AG09319 (cell line): ENCODE measurements at places on chromosomes 5 and 9.

DNA sequence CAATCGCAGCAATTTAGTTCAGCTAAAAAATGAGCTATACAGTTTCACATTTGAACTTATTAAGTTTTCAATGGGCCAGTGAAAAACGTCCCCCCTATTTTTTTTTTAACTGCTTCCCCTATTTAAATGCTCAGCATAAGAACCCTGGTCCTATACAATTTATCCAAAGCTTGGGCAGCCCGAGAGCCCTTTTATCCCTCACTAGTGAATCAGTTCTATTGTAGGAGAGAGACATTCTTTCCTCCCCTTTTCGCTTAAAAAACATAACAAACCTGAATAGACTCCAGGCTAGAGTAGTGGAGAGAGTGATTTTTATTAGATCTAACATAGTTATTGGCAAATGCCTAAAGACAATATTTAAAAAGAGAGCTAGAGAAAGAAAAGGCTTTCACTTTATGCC is 1.4 kb downstream of the LIX1 start:
- DNase-seq: no peak

DNA sequence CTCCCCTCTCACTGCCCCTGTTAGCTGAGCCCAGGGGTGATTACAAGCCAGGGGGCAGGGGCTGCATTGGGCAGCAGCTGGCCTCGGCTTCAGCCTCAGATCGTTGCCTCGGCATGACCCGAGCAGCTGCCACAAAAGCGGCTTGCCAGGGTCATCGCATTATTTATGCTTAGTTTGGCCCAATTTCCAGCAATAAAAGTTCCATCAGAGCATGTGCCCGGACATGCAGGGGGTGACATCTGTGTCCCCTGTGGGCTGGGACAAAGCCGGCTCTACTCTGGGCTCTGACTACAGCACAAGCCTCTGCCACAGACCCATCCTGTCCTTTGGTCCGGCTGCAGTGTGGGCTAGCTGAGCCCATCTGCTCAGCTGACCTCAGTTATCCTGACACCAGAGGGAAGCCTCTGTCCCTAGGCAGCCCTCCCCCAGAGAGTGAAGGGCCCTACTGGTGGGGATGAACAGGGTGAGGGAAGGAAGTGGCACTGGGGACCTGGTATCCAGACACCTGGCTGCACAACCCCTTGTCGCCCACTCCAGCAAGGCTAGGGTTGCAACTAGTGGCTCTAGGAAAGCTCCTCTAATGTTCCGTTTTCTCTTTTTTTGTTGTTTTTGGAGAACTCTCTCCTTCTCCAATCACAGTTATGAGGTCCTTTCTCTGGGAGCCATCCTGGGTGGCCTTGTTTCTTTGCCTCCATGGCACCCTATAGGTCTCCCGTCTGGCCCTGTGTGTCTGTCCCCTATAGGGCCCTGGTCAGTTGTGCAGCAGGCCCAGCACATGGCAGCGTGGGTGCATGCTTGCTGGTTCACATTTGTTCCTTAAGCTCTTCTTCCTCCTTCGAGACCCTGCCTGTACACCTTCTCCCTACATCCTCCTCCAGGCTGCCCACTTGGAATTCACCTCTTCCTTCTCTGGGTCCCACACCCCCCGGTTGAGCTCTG is 13.3 kb upstream of the GADD45G start:
- DNase-seq: no peak

DNA sequence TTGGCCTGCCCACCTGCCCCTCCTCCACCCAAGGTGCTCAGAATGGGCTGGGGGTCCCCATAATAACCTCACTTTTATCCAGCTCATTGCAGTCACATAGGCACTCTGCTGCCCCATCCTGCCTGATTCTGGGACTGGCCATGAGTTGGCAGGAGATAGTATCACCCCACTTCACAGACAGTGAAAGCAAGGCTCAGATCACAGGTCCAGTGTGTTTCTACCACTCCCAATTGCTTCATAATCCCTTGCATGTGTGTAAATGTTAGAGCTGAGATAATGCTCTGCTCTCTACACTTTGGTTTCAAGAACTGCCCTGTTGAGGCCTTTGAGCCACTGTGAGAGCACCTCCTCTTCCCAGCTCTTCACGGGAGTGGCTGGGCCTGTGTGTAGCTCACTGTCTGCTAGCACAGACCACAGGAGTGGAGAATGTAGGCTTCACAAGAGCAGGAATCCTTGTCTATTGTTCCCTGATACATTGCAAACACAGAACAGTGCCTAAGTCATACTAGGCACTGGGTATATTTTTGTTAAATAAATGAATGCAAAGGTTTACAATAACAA is 8.4 kb downstream of the PCYOX1L start:
- DNase-seq: no peak

GRCh38 chr9:127626752-127627493 is 14.8 kb downstream of the STXBP1 start:
- no peak for DNase-seq

DNA sequence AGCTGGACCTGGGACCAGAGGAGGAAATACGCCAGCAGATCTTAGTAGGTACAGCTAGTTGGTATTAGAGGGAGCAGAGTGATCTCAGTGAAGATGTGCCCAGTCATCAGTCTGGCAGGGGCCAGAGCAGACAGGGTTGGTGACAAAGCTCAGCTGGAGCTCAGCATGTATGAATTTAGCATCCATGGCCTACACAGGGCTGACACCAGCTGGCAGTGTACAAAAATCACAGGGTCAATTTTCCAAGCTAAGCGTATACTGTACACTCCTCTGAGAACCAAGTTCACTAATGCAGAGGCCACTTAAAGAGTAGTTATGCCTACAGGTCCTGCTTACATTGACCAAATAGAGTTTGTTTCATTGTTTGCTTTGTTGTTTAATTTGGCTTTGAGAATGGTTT is 146.6 kb downstream of the SLC24A2 start:
- DNase-seq: no peak

GRCh38 chr5:3385991-3386519 is 209.6 kb upstream of the IRX1 start:
- no peak for DNase-seq

DNA sequence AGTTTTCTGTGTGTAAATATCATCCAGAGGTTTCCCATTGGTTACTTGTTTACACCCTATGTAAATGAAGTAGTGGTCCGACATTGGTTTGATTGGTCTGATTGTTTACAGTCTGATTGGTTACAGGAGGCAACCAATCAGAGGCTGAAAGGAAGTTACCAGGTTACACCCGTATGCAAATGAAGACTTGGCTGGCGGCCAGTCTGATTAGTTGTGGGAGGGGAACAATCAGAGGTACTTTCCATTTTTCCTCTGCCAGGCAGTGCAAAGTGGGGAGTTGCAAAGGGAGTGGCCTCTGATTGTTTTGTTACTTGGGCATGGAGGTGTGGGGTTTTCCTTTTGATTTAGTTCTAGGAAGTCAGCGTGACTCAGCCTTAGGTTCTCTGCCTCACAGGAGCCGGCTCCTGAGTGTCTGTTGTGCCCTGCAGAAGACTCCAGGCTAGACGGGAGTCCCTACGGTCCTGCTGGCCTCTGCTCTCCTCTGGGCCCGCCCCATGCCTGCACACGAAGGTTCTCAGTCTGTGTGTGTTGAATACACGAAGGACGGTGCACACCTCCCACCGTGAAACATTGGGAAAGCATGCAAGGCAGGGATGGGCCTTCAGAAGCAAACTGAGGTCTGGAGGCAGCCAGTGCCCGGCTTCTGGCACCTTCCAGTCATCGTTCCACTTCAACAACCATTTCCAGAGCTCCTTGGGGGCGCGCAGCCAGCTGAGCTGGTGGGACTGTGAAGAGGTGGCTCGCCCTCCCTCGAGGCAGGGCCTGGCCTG is 42.9 kb downstream of the OLFM1 start:
- DNase-seq: no peak

- no peak for DNase-seq
Measured at GRCh38 chr5:90586469-90586868, 27.9 kb downstream of the ADGRV1 start.

GRCh38 chr5:94281236-94281801 is 337.1 kb downstream of the KIAA0825 start:
- no peak for DNase-seq

GRCh38 chr9:107635803-107636174 is 146.2 kb upstream of the KLF4 start:
- no peak for DNase-seq

DNA sequence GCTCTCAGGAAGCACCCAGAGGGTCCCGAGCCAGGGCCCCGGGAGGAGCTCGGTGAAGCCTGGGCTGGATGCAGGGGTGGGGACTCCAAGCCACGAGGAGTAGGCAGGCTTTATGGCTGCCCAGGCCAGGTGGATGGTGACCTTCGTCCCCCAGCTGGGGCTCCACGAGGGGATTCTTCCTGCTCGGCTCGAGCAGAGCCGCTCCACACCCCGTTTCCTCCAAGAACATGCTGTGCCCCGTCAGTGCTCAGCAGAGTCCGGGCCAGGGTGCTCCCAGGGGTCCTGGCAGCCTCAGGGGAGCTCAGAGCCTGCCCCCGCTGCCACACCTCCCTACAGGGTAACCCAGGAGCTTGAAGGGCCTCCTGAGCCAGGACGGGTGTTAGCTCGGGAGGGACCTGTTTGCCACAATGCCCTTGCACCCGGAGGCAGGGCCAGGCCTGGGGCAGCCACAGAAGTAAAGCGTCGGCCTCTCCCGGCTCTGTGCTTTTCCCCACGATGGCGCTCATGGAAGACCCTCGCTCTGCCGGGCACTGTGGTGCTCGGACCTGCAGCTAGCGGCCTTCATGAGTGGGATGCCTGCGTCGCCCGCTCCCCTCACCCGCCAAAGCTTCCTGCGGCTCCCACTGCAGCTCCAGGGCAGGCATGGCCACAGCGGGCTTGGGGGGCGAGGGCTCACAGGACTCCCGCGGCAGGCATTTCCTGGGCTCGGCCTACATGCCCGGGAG is 86.8 kb downstream of the KCNT1 start:
- DNase-seq: no peak

DNA sequence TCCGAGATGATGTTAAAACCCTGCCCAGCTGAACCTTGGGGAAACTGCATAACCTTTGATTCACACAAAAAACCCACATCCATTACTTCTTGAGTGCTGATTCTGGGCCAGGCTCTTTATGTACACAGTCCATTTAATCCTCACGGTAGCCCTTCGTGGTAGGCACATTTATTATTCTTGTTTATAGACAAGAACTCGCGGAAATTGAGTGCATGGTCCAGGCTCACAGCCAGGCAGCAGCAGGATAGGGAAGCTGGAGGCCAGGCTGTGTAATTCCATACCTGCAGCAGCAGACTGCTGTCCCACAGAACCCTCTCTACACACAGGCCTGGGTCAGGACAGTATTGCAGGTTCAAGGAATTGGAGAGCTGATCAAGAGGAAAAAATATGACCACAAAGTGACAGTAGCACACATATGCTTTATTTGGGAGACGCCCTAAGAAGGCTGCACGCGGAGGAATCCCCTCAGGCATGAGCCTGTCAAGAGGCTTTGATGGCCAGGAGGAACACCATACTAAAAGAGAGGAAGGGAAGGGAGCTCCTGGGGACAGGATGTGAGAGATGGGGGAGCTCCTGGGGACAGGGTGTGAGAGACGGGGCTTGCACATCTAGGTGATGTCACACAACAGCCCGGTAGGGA is 28.4 kb upstream of the FAM120A start:
- no peak for DNase-seq

DNA sequence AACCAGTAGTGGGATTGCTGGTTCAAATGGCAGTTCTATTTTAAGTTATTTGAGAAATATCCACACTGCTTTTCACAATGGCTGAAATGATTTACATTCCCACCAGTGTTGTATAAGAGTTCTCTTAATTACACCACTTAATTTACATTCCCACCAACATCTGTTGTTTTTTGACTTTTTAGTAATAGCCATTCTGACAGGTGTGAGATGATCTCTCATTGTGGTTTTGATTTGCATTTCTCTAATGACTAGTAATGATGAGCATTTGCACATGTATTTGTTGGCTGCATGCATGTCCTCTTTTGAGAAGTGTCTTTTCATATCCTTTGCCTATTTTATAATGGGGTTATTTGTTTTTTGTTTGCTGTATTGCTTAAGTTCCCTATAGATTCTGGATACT is 688.3 kb downstream of the PRR16 start:
- no peak for DNase-seq

GRCh38 chr9:2729003-2729402 is 11.7 kb downstream of the KCNV2 start:
- DNase-seq: no peak

DNA sequence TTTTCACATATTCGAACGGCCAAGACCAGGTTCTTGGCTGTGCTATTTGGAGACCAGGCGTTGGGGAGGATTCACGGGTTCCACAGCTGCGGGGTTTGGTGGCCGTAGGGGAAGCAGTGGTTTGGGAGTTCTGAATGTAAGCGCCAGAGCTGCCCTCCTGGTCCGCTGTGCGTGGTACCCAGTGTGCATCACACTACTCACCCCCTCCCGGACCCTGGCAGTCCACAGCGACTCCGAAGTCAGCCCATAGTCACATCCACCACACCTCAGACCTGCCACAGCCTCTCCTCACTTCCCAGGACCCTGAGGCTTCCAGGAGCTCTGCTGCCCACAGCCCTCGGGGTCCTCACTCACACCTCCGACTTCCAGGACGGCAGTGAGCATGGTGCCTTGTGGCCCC is 26.8 kb downstream of the AMBP start:
- no peak for DNase-seq

DNA sequence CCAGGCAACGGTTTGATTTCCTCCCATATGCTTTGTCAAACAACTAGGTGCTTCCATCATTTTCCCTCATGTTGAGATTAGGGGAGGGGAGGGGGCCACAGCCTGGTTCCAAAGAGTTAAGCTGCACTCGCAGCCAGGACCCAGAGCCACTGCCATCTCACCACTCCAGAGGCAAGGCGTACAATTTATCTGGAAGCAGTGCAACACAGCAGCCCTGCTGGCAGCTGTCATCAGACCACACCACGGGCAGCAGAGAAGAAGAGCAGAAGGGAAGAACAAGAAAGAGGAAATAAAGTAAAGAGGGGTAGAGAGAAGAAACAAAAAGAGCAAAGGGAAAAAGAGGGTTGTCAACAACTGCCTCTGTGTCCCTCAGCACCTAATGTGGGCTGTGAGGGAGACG is 38.9 kb downstream of the MED27 start:
- DNase-seq: no peak
